Iris pigment epithelial cell (primary cell): ENCODE measurements at places on chromosomes 6 and 20.

GRCh38 chr20:51423290-51423667 is 119.2 kb downstream of the NFATC2 start:
- DNase-seq, result no peak

DNA sequence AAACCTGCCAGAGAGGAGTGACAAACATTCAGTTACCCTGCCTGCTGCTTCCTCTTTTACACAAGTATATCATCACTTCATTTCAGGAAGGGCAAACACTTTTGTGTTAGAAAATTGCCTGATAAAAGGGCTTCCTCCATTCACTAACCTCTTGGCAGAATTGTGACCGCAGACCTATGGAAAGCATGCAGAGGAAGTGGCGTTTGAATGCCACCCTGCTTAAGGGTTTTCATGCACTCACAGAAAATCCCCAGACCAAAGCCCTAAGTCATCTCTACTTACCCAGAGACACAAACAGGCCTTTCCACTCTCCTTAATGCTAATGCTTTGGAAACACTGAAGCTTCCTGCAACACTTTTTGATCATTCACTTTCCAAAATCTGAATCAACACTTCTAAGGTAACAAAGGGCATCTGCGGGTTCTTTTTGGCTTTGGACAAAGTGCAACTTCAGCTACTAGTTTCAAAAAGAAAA is 22.1 kb upstream of the RALGAPA2 start:
- DNase-seq, result no peak

DNA sequence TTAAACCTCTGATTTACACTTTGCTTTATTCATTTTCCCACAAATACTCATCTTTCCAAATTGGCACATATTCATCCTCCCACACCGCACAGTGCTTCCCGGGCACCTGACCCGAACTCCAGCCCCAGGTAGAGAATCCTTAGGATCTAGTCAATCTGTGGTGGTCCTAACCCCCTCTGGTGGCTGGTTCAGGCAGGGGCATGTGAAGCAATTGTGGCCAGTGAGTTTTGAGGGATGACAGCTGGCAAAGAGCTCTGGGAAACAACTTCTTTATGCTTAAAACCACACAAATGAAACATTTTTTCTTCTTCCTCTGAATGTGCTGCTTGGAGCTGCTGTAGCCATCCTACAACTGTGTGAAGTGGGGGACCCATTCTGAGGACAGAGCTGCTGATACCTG is 54.7 kb downstream of the ELOVL5 start:
- DNase-seq, result no peak

DNA sequence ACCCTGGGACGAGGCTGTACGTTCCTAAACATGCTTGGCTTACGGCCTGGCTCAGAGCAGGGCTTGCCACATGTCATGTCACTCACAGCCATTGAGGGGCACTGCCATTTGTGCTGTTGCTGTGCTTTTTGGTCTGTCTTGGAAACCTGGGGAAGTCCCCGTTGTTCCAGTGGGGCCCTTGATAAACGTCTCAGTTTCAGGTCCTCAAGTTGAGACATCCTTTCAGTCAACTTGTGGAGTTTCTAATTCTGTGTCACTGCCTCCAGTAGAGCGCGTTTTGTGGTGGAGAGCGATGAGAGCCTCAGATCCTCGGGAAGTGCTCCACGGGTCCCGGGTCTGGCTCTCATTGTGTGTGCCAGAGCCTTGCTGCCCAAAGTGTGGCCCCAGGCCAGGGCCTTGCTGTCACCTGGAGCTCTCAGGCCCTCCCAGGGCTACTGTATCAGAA is 43.0 kb upstream of the CCR6 start:
- no peak for DNase-seq

DNA sequence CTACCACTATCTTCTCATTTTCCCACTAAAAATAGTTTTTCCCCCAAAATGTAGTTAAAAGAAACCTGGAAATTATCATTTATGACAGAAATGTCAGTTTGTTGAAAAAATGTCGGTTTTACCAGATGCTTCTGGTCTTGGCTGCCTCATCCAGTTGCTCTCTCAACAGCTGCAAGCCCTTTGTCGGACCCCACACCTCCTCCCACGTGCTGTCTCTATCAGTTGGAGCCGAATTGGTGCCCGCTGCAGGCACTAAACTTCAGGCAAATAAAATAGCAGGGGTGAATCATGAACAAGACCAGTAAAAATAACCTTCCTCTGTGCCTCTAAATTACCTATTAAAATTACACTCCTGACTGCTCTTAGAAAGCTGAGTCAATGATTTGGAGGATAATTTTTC is 129.5 kb upstream of the CEP162 start:
- no peak for DNase-seq
